GM19239 (cell line): ENCODE measurements at places on chromosomes 3 and 15.

DNA sequence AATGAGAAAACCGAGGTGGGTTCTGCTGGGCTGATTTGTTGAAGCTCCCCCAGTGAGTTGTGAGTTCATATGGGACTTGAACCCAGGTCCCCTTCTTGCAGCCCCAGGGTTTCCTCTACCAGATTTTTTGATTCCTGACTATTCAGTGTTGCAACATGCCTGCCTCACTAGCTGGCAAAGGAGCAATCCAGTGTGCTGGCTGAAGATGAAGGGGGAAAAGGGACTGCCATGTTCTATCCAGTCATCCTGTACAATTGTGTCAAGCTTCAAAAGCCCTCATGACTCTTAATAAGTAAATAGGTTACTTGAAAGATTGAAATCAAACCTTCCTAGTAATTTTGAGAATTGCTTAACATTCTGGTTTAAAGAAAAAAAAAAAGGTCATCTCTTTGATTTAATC lies 211.5 kb upstream of the TP63 start:
- no peak for DNase-seq

DNA sequence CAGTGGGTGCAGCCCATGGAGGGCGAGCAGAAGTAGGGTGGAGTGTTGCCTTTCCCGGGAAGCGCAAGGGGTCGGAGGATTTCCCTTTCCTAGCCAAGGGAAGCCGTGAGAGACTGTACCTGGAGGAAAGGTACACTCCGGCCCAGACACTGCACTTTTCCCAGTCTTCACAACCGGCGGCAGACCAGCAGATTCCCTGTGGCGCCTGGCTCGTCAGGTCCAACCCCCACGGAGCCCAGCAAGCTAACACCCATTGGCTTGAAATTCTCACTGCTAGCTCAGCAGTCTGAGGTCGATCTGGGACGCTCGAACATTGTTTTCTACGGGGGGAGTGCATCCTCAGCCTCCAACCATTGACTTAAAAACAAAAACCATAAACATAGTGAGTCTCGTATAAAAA lies 26.5 kb downstream of the CCNB2 start:
- no peak for DNase-seq

GRCh38 chr3:138188013-138188730 lies 1.1 kb downstream of the ARMC8 start:
- DNase-seq, result peak; percentile 16

- DNase-seq, result no peak
Observed at GRCh38 chr15:94263341-94264273, 32.2 kb downstream of the MCTP2 start.

DNA sequence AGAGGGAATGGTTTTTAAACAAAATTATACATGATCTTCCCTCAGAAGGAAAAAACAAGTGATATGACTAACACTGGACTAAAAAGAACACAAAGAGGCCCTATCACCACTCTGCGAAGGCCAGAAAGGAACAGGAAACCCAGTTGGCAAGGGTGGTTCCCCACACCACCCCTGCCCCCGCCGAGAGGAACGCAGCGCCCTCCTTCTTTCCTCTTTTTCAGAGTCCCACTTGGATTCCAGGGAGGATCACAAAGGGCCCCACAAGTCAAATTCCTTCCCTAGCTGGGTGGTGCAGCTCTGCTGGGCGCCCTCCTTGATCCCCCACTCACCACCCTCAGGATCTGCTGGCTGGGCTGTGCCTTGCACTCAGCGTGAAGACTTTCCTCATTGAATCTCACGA lies 29.8 kb downstream of the PLA1A start:
- DNase-seq, result no peak

- no peak for DNase-seq
Observed at GRCh38 chr15:95604634-95605036, 725.9 kb upstream of the NR2F2 start.

DNA sequence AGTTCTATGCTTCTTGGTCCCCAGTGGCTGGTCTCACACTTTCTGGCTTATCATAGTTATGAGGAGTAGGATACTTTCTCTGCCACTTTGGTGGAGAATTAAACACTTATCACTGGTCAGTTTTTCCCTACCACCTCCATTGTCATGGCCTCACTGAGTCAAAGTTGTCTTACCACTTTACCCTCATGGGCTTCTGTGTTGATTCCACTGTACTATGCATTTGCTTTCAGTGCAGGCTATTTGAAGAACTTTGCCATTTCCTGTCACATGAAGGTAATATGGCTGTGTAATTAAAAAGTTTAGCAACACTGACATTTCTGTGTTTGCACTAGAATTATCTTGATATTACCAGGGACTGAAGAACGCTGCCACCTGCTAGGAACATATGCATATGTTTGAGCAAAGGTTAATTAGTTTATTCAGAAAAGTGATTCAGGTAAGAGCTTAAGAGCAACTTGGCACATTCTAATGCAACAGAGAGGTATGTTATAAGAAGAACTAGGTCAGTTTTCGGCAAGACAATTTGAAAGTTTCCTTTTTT lies 377.3 kb downstream of the PDCD6IP start:
- DNase-seq, result no peak

- no peak for DNase-seq
Observed at GRCh38 chr3:24387000-24387399, 107.7 kb downstream of the THRB start.

- DNase-seq, result no peak
Observed at GRCh38 chr3:14518432-14518802, 21.7 kb downstream of the GRIP2 start.

DNA sequence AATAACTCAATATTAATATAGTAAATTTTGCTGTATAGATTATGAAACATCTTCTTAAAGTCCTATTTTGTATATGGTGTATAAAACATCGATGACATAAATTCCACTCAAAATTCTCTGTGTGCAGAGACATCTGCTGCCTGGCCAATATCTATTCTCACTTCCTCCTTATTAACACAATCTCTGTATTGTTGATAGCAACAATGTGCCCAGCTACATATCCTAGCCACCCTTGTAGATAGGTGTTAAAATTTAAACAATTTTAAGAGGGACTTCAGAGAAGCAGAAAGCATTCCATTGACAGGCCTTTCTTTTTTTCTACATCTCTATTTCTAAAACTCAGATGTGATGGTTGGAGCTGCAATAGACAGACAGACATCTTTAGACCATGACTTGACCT lies 72.3 kb downstream of the FGF12 start:
- no peak for DNase-seq

DNA sequence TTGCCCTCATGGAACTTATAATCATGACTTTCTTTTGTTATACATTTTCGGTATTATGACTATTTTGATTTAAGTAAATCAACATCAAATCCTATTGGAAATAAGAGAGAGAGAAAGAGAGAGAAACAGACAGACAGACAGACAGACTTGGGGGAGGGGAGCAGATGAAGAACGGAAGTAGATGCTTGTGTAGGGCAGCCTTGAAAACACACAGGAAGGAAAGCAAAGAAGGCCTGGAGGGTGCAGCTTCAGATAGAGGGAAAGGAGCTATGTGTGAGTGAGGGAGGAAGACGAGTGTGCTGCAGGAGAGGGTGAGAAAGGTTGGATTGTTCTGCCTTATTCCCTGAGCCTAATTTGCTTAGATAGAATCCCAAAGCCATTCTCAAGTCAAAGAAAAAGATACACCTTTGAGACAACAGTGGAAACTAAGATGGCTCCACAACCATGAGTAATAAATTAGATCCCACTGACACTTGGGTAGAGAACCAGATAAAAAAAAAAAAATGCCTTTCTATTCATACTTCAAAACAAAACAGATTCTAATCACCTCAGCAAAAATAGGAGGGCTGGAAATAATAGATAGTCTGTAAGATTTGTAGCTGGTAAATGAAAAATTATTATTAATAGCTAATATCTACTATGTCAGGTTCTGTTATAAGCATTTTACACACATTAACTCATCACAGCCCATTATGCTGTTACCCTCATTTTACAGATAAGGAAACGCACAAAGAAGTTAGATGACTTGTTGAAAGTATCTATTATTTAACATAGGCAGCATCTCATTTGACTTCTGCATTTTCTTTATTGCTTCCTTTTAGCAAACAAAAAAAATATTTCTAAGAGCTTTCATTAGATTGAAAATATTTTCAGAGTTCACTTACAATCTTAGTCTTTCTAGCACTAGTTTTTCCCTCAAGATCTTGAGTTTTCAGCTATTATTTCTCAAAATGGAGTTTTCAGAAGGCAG lies 214.1 kb downstream of the TNIK start:
- no peak for DNase-seq

GRCh38 chr15:71337197-71337845 lies 222.1 kb downstream of the THSD4 start:
- no peak for DNase-seq

DNA sequence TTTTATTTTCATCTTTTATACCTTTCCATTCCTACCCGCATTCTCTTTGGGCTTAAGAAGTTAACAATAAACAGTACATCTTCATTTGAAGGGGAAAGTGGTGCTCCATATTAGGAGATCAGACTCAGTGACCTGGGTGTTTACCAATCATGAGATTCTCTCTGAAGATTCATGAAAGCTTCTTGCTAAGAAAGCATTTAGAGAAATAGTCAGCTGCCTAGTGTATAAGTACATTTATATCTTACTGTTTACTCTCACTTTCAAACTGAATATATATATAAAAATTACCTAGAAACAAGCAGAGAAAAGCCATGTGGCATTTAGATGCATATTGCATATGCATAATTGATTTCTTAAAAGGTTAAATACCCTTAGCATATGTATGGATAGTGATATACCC lies 100.5 kb downstream of the KCNH8 start:
- no peak for DNase-seq

DNA sequence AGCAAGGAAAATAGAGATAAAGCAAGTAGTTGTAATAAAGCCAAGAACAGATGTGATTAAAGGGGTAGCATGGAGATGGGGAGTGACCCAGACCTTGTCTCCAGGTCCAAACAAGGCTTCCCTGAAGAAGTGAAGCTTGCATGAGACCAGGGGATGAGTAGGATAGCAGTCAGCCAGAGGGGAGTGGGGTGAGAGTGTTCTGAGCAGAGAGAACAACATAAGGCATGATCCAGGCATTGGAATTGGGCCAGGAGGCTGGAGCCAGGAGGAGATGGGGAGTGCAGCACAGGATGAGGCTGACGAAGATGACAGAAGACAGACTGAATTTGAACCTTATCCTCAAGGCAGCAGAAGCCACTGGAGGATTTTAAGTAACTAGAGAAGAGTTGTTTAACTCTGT lies 7.2 kb downstream of the TMOD2 start:
- DNase-seq, result no peak

- no peak for DNase-seq
Observed at GRCh38 chr15:65914981-65915925, 46.0 kb downstream of the RAB11A start.

DNA sequence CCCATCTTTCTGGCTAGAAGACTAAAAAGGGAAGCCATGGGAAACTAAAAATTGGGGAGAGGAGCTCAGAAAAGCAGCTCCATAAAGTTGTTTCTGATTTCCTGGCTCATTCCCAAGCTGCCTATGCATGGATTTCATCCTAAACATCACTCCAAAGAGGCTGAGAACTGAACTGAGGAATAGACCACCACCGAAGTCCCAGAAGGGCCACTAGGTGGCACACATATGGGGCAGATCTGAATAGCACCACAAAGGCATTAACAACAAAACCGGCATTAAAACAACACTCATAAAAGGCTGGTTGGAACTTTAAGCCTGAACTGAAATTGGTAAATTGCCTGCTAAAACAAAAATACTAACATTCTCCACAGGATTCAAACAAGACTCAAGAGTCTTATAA lies 106.3 kb downstream of the PLD1 start:
- DNase-seq, result no peak

- DNase-seq, result no peak
Observed at GRCh38 chr3:159158213-159158612, 356.4 kb downstream of the MFSD1 start.

DNA sequence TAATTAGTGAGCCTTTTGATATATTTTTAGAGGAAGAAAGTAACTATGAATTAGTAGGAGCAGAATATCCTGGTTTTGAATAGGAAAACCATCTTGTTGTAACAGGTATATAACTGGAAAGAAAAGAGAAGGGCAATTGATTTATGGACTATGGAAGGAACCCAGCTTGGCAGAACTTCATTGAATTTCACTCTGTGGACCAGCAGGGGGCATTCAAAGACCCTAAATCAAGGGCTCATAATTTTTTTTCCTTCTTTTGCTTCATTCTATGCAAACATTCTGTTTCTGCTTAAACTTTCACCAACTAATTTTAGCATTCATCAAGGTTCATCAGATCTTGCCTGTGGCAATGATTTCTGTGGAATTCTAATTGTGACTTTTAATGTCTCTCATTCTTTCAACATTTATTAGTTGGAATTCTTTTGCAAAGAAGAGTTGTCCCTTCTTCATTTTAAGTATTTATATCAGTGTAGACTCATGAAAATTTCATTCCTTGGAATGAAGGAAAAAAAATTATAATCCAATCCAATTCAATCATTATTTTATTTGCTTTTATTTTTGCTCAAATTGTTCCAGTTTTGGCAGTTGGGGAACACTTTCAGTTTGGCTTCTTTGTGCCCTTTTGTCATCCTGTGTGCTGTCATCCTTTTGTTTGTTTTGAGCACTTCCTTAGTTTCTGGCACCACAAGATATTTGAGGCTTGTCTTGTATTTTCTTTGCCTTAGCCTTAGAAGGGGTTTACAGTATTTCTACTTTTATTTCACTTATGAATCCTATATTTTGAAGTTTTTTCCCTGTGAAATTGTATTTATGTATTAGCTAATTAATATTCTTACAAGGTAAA lies 30.4 kb downstream of the NXPE3 start:
- DNase-seq, result no peak

- DNase-seq, result no peak
Observed at GRCh38 chr3:15654891-15655290, 53.3 kb downstream of the BTD start.

- DNase-seq, result no peak
Observed at GRCh38 chr3:9780910-9781309, 11.2 kb upstream of the CAMK1 start.

DNA sequence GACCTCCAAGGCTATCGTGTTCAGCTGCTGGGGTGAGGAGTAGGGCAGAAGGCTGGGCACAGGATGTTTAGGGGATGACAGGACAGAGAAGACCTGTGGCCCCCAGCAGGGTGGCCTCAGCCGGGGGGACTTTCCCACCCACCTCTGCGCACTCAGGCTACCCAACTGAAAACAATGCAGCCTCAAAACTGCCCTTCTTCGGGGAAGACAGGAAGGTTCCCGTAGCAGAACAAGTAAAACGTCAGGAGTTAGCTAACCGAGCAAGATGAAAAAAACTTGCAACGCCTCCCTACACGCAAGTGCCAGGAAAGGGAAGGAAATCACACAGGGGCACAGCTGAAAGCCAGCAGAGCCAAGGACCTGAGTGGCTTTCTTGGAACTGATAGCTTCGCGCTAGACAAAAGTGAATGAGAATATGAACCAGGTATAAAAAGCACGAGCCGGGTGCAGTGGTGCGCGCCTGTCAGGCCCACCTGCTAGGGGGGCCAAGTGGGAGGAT lies 38.4 kb upstream of the FURIN start:
- DNase-seq, result no peak

- no peak for DNase-seq
Observed at GRCh38 chr15:38665586-38666305, 101.1 kb upstream of the RASGRP1 start.
